NCI-H1436 (cell line): ENCODE measurements at places on chromosomes 7 and 10.

- DNase-seq = no peak
These were observed 64.4 kb downstream of the ENTPD1 start for GRCh38 chr10:95820363-95820762.

- DNase-seq = no peak
These were observed 5.7 kb upstream of the ZYX start for GRCh38 chr7:143375298-143376034.

GRCh38 chr10:27716521-27716920 lies 29.1 kb downstream of the MKX start:
- DNase-seq = no peak

DNA sequence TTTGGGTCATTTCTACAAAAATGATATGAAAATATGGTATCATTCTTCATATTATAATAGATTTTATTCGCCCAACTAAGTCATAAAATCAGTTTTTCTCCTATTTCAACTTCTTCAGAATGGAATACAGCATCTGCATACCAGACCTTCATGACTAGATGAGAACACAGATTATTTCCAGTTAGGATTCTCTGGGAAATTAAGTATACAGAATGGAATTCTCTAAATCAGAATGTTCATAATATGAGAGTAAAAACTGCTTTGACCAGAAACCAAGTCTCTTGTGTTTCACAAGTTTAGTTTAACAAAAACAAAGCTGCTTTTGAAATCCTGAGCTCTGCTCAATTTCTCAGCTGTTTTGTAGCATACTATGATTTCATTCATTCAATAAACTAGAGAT lies 160.3 kb upstream of the SEMA3A start:
- DNase-seq = no peak

GRCh38 chr7:144818511-144818910 lies 17.3 kb downstream of the TPK1 start:
- DNase-seq = no peak

GRCh38 chr7:44401692-44402091 lies 76.3 kb upstream of the CAMK2B start:
- DNase-seq = no peak

DNA sequence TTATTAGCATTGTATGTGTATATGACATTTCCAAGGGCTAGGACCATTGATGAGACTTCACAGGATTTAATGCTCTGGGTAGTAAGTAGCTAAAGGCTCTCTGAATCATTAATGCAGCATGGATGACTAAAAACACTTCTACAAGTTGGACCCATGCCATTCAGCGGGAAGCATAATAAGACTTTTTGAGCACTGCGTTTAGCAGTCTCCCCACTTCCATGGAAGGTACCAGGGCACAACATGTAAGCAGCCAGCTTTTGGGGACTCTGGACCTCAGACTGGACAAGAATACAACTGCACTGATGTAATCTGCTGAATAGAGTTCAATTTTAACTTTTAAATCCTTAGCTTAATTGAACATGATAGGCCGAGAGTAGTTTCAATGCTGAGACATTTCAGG lies 191.7 kb upstream of the IMMP2L start:
- DNase-seq = no peak
